ENCODE measurements at places on chromosomes 13 and 19.

- peak; percentile 48 for DNase-seq
Measured at GRCh38 chr13:30739761-30740642, 4.7 kb downstream of the ALOX5AP start.

DNA sequence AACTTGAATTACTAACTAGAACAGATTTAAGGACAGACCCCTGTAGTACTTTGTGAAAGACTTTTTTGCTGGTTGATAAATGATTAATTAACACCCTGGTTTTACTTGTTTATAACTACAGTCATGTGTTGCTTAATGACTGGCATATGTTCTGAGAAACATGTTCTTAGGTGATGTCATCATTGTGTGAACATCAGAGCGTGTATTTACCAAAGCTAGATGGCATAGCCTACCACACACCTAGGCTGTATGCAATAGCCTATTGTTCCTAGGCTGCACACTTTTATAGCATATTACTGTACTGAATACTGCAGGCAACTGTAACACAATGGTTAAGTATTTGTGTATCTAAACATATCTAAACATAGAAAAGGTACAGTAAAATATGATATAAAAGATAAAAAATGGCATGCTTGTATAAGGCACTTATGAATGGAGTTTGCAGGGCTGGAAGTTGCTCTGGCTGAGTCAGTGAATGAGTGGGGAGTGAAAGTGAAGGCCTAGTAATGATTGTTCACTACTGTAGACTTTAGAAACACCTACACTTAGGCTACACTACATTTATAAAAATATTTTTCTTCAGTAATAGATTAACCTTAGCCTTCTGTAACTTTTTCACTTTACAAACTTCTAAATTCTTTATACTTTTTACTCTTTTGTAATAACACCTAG, 260.3 kb downstream of the KCNRG start:
- DNase-seq: no peak

GRCh38 chr13:30607908-30608307, 9.8 kb upstream of the USPL1 start:
- peak; percentile 24 for DNase-seq

GRCh38 chr19:51040151-51040550, 5.3 kb upstream of the KLK12 start:
- DNase-seq: no peak

- DNase-seq: peak; percentile 42
Measured at GRCh38 chr19:54517483-54517882, 14.9 kb downstream of the LAIR2 start.

DNA sequence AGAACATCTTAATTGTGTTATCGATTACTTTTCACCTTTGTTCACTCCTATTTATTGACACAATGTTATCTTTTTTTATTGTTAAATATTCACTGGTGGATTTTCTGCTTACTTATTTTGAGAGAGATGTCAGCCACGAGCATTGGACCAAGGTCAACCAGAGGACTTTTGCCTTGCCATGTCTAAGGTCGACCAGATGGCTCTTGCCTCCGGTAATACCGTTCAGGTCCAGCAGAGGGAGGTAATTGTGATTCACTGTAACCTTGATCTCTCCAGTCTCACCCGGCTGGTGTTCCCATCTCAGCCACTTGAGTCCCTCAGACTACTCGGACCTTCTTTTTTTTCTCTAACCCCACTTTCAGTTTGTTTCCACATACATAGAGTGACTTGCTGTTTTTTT, 1438.1 kb downstream of the UQCRFS1 start:
- DNase-seq: no peak

DNA sequence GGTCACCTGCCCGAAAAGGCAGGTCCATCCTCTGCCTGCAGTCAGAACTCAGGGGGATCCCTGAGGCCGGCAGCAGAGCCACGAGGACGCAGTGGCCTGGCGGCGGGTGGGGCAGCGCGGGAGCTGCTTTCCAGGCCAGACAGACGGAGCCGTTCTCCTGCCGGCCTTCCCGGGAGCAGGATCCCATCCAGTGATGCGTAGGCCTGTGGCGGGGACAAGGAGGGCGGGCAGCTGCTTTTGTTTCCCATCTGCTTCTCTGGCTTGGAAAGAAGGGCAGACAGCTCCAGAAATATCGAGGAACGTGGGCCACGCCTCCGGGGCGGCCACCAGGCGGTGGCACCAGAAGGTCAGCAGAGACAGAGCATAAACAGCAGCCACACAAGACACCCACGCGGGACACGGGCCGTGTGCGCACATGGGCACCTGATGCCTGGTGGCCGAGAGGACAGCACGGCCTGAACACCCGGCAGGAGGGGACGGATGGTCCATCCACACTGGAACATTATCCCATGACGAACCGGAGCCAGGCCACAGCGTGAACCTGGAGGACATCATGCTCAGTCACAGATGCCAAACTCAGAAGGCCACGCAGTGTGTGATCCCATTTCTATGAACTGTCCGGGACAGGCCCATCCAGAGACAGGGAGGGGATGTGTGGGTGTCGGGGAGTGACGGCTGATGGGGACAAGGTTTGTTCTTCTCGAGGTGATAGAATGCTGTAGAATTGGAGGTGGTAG, 13.9 kb upstream of the MKNK2 start:
- no peak for DNase-seq

DNA sequence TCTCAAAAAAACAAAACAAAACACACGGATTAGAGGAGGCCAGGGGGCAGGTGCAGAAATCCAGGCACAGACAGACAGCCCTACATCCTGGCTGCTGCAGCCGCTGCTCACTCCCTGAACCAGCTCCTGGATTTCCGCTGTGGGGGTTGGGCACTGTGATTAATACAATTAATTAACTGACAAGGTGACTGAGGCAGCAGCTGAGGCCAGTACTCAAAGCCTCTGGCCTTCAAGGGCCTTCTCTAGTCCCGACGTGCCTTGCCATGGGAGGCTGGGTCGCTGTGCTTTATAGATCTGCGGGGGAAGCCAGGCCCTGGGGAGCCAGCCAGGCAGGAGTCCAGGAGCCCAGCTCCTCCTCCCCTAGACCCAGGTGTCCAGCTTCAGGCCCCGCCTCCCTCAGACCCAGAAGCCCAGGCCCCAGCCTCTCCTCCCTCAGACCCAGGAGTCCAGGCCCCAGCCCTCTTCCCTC, 4.6 kb downstream of the NECTIN2 start:
- no peak for DNase-seq
